ENCODE measurements at places on chromosomes 3 and 15.

DNA sequence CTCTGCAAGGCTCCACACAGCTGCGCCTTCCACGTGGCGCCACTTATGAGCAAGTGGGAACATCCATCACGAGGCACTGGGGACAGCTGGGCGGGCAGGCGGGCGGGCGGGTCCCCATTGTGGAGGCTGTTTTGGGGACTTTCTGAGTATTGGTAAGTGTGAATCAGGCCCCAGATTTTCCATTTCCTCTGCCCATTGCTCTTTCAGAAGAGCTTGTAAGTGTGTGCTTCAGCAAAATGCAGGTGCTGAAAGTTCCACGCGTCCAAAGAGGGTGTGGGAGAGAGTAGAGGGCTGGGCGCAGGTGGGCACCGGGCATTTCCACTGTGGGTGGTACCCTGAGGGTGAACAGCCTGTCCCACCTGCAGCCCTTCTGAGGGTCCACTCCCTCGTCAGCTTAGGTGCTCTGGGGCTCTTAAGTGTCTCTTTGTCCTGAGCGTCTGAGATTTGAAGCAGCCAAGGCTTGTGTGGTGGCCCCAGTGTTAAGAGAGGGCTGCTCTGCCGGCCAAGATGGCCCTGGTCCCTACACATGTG lies 177.1 kb downstream of the RPLP1 start:
- peak; percentile 6 for DNase-seq
- no peak overlapping the region for H3K27ac ChIP-seq
- H3K4me3 ChIP-seq, result no peak overlapping the region
- H3K36me3 ChIP-seq, result peaks cover 2% of the 10 kb centered on the region

GRCh38 chr3:187921391-187922074 lies 176.3 kb upstream of the BCL6 start:
- H3K4me3 ChIP-seq, result no peak overlapping the region
- no peak for DNase-seq
- H3K27ac ChIP-seq, result peak overlapping the region; percentile 70
- peaks cover 30% of the 10 kb centered on the region for H3K4me1 ChIP-seq
- H3K27me3 ChIP-seq, result no peaks in the 10 kb centered on the region
- H3K36me3 ChIP-seq, result peaks cover 8% of the 10 kb centered on the region

DNA sequence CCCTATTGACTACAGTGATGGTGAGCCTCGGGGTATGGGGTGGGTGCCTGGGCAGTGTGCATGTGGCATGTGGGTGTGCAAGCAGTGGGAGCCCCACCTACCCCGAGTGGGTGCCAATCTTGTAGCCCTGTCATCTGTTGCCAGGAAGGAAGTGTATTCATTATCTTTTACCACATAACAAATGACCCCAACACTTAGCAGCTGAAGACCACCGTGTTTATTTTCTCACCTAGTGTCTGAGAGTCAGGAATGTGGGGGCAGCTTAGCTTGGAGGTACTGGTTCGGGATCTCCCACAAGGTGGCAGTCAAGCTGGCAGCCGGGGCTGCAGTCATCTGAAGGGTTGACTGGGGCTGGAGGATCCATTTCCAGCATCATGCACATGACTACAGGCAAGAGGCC lies 21.7 kb downstream of the XYLB start:
- no peaks in the 10 kb centered on the region for H3K27me3 ChIP-seq
- H3K36me3 ChIP-seq, result no peaks in the 10 kb centered on the region
- peaks cover 19% of the 10 kb centered on the region for H3K4me1 ChIP-seq
- no peak for DNase-seq
- H3K27ac ChIP-seq, result no peak overlapping the region
- H3K4me3 ChIP-seq, result no peak overlapping the region

DNA sequence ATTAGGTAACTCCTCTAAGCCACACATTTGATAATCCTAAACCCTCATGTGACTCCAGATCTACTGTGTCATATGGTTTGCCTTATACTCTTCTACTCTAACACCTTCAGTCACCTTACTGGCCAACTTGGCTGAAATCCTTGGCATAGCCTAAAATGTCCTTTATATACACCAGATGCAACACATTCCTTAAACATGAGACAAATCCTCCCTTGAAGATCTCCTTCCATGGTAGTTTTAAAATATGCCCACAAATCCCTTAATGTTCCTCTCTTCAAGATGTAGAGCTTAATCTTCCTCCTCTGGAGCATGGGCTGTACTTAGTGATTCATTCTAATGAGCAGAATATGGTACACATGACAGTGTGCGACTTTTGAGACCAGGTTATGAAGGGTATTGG lies 238.9 kb downstream of the SUCLG2 start:
- peaks cover 4% of the 10 kb centered on the region for H3K36me3 ChIP-seq
- H3K27ac ChIP-seq, result no peak overlapping the region
- H3K4me3 ChIP-seq, result no peak overlapping the region
- H3K27me3 ChIP-seq, result no peaks in the 10 kb centered on the region

GRCh38 chr15:39429898-39430357 lies 151.0 kb upstream of the THBS1 start:
- DNase-seq, result no peak
- H3K27ac ChIP-seq, result peak overlapping the region; percentile 29
- peaks cover 9% of the 10 kb centered on the region for H3K36me3 ChIP-seq
- peaks cover 28% of the 10 kb centered on the region for H3K4me1 ChIP-seq
- H3K27me3 ChIP-seq, result peaks cover 66% of the 10 kb centered on the region
- no peak overlapping the region for H3K4me3 ChIP-seq

DNA sequence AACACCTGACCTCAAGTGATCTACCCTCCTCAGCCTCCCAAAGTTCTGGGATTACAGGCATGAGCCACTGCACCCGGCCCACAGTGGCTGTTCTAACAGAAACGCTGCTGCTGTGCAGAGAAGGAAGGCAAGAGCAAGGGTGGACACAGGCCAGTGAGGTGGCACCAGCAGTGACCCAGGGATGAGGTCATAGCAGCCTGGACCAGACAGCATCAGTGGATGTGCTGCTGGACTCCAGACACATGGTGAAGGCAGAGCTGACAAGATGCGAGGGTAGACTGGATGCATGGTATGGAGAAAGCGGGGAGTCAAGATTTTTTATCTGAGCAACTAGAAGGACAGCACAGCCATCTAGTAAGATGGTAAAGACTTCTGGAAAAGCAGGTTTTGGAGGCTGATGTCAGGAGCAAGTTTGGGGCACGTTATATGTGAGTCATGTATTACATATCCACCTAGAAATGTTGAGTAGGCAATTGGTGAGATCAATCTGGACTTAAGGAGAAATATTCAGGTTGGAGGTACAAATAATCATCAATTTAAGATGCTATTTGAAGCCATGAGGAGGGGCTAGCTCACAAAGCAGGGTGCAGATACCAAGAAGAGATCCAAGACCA lies 22.1 kb upstream of the TJP1 start:
- no peak for DNase-seq
- no peak overlapping the region for H3K27ac ChIP-seq
- H3K4me1 ChIP-seq, result no peaks in the 10 kb centered on the region
- no peak overlapping the region for H3K4me3 ChIP-seq
- peaks cover 26% of the 10 kb centered on the region for H3K27me3 ChIP-seq

DNA sequence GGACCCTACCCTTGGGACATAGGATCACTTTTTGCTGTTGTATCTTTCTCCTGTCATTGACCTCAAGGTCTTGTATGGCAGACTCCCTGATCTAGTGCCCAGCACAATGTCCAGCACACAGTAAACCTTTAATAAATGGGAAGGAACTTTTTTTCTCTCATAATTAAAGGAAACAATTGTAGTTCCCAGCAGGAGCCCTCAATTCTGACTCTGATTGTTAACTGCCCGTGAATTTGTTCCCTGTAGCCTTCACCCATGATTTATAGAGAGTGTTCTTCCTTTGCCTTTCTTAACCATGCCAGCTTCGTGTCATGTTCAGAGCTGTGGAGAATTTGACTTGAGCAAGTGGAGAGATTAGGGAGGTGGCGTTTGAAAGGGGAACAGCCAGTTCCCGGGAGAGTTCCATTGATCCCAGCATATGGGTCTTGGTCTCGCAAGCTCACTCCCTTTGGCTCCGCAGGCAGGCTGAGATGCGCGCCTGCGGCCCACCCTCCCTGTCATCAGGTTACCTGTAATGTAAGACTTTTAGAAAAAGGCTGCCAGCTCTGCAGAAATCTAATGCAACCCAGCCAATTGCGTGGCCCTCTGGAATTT lies 182.6 kb downstream of the TP63 start:
- H3K36me3 ChIP-seq, result no peaks in the 10 kb centered on the region
- H3K4me3 ChIP-seq, result no peak overlapping the region
- no peak overlapping the region for H3K27ac ChIP-seq
- H3K27me3 ChIP-seq, result no peaks in the 10 kb centered on the region
- DNase-seq, result no peak
- H3K4me1 ChIP-seq, result no peaks in the 10 kb centered on the region

GRCh38 chr3:40681658-40682055 lies 156.9 kb downstream of the ZNF621 start:
- H3K27ac ChIP-seq, result no peak overlapping the region
- no peak overlapping the region for H3K4me3 ChIP-seq
- H3K27me3 ChIP-seq, result peaks cover 25% of the 10 kb centered on the region
- no peak for DNase-seq
- no peaks in the 10 kb centered on the region for H3K4me1 ChIP-seq

DNA sequence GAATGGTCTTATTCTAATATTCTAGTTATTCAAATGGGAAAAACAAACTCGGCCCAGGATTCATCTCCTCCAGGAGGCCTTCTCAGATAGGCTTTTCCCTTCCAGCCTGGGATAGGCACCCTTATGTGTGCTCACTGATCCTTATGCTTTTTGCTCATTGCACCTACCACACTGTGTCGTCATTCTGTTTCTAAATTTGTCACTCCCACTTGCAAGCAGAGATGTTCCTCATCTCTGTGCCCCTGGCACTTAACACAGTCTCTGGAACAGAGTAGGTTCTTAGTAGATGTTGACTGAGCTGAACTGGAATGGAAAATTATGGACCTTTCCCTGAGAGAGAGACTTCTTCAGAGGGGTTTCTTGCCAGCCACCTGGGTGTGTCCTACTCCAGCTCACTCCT lies 18.7 kb upstream of the SPG11 start:
- peaks cover 11% of the 10 kb centered on the region for H3K36me3 ChIP-seq
- DNase-seq, result no peak
- H3K4me1 ChIP-seq, result peaks cover 77% of the 10 kb centered on the region
- peak overlapping the region; percentile 87 for H3K27ac ChIP-seq
- H3K27me3 ChIP-seq, result no peaks in the 10 kb centered on the region

GRCh38 chr3:141379250-141379966 lies 11.1 kb downstream of the ZBTB38 start:
- H3K4me1 ChIP-seq, result peaks cover 37% of the 10 kb centered on the region
- H3K27ac ChIP-seq, result peak overlapping the region; percentile 90
- no peak for DNase-seq
- peak overlapping the region; percentile 46 for H3K4me3 ChIP-seq
- no peaks in the 10 kb centered on the region for H3K36me3 ChIP-seq

DNA sequence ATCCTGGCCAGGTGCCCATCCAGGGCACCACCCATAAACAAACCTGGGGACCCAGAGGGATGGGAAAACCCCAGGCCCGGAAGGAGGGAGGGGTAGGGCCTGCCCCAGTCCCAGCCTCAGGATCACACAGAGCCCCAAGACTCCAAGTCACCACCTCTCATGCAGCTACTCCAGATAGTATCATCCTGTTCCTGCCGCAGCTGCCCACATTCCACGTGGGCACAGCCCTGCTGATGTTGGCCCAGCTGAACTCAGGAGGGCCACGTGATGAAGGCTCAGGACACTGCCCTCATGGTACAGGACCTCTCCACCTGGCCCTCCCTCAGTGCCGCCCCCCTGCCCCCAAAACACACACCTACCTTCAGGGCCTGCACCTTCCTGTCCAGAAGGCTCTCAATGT lies 69.5 kb downstream of the CACNA2D2 start:
- H3K27ac ChIP-seq, result no peak overlapping the region
- H3K4me1 ChIP-seq, result peaks cover 79% of the 10 kb centered on the region
- H3K36me3 ChIP-seq, result no peaks in the 10 kb centered on the region
- no peak for DNase-seq
- H3K4me3 ChIP-seq, result no peak overlapping the region

GRCh38 chr3:119585208-119585607 lies 5.9 kb downstream of the ADPRH start:
- peaks cover 2% of the 10 kb centered on the region for H3K36me3 ChIP-seq
- DNase-seq, result no peak
- no peaks in the 10 kb centered on the region for H3K27me3 ChIP-seq
- no peak overlapping the region for H3K4me3 ChIP-seq
- H3K4me1 ChIP-seq, result peaks cover 6% of the 10 kb centered on the region
- no peak overlapping the region for H3K27ac ChIP-seq

DNA sequence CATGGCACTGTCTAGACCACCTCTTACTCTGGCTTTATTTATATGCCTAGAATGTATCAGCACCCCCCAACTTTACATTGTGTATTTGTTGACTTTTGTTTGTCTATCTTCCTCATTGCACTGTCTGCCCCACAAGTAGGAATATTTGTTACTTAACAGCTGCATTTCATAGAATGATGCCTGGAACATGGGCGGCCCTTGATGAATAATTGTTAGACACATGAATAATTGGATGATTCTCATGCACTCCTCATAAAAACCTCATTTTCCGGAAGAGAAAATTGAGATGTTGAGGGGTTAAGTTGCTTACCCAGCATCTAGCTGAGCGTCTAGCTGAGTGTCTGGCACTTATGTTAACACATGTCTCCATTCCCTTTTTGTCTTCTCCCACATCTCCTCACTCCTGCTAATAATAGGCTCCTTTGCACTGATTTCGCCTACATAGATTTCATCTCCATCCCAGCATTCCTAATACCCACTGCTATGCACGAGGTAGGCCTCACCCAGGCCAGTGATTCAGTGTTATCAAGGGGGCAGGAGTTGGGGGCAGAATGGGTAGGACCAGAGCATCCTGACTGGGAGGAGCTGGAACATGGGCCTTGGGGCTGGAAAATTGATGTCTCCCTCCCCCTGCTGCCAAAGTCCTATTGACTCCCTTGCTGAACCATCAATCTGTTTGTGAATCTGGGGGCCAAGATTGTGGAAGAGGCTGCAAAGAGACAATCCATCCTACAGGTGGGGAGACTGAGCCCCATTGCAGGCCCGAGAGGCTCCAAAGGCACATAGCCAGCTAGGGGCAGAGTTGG lies 7.8 kb upstream of the WNT7A start:
- H3K4me3 ChIP-seq, result no peak overlapping the region
- H3K36me3 ChIP-seq, result no peaks in the 10 kb centered on the region
- no peak for DNase-seq
- H3K27me3 ChIP-seq, result peaks cover 29% of the 10 kb centered on the region
- peaks cover 8% of the 10 kb centered on the region for H3K4me1 ChIP-seq

All from central memory CD8-positive, alpha-beta T cell (primary cell).